ENCODE measurements at places on chromosomes 1 and 21.

DNA sequence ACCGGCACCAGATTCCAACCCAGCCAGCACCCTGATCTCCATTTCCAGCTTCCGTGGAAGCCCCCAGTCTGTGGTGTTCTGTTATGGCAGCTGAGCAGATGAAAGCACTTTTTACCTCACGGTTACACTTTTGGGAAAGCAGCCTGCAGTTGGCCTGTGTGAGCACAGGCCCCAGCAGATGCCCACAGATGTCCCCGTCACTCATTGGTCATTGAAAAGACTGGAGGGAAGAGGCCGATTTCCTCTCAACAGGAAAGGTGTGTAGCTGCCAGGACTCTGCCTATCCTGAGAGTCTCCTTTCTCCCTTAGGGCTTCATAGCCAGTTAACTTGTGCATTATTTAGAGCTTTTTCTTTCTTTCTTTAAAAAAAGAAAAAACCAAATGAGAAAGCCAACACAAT, 123.0 kb downstream of the PCBP3 start:
- no peak for DNase-seq

DNA sequence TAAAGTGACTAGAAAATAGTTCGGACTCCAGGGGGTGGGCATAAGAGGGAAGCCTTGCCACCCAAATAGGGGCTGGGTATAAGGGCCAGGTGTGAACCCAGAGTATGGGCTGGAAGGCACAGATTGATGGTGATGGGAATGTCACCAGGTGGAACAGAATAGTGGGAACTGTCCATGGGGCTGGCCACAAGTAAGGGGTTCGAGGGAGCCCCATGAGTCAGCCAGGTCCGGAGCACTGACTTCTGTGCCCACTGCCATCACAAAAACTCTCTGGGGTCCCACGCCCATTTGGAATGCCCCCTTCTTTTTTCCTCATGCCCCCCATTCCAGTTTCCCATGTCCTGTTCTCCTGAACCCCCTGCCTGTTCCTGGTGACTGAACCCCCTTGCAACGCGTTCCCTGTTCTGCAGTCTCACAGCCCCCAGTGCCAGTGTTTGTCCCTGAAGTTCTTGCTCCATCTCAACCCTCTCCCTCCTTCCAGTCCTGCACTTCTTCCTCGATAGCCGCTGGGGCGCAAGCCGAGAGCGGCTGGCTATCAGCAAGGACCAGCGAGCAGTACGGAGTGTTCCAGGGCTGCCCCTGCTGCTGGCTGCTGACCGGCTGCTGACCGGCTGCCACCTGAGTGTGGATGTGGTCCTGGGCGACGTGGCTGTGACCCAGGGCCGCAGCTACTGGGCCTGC, 7.9 kb downstream of the TRIM46 start:
- no peak for DNase-seq

DNA sequence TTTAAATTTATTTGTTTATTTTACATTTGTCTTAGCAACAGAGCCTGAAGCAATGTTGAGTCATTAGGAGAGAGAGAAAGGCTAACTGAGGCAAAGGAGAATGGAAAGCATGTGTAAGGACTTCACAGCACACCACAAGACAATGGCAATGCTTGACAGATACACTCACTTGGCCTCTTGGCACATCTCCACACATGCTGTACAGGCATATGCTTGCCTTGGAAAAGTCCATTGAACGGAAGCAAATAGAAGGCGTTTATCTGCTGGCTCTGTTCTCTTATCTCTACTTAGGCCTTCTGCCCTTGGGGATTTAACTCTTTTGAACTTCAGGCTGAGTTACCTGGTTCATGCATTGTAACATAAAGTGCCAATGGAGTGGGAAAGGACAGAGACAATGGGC, 262.2 kb upstream of the POU3F1 start:
- DNase-seq, result no peak

DNA sequence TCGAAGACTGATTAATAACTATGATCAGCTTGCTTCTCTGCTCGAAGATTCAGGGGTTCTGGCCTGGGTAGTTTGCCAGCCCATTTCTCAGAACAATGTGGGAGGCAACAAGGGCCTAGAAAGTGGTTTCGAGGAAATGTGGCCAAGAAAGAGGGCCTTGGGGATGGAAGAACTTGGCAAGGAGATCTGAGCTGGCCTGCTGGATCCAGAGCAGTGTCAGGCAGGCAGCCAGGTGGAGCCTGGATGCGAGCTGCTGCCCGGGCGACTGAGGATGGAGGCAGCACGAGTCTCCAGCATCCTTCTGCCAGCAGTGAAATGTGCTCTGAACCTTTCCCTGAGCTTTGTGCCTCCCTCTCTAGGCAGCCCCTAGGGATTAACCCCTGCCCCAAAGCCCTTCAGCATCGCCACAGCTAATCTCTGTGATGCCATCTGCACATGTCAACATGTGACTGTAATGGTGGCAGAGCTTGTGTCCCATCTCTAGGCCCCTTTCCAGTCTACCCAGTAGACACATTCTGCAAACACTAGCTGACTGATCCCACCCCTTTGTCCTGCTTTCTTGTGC, 61.0 kb upstream of the NEK2 start:
- DNase-seq, result no peak

GRCh38 chr1:239944666-239945065, 147.0 kb upstream of the FMN2 start:
- no peak for DNase-seq

GRCh38 chr1:68673771-68674170, 176.9 kb upstream of the DEPDC1 start:
- DNase-seq, result no peak

- DNase-seq, result no peak
Observed at GRCh38 chr1:42170779-42171621, 6.5 kb upstream of the GUCA2A start.

- no peak for DNase-seq
Observed at GRCh38 chr1:91827087-91827458, 58.9 kb downstream of the TGFBR3 start.

- DNase-seq, result no peak
Observed at GRCh38 chr1:165441166-165441880, 3.6 kb downstream of the RXRG start.

DNA sequence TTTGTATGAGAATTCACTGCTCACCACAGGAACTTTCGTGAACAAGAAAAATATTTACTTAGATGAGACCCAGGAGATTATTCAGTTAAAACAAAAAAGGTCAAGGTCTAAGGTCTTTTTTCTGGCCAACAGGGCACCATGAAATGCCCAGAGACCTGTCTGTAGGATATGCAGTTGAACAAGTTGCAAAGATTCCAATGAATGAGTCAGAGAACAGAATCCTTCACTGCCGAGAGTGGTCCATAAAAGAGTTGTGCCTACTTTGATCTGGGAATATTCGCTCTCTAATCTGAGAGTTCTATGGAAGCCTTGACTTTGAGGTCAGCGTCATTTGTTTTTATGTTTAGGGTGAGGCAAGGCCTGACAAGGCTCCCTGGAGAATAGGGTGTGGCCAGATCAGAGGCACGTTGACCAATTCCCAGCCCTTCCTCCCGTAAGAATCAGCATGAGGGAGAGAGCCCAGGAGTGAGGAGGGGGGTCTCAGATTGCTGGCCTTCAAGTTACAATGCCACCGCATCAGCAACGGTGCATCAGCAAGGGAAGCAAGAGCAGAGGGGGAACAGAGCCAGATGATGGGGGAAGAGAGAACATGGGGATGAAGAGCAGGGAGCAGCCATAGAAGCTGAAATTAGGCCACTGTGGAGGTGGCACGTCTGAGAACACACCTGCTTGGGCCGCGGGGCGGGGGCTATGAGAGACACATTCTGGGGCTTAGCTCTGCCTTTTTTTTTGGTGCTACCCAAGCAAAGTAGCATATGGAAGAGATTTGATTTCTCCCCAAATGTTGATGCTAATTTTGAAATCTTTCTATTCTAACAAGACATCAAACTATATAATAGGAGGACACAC, 206.4 kb upstream of the RAB4A start:
- DNase-seq, result no peak

Data from activated CD8-positive, alpha-beta memory T cell treated with anti-CD3 and anti-CD28 coated beads for 24 hours (primary cell).